ENCODE measurements at places on chromosomes 7 and 10.

GRCh38 chr7:158802535-158803366, 26.6 kb downstream of the ESYT2 start:
- H3K27me3 ChIP-seq: no peaks in the 10 kb centered on the region
- peak overlapping the region; percentile 85 for H3K27ac ChIP-seq
- peak overlapping the region; percentile 8 for H3K4me3 ChIP-seq
- H3K36me3 ChIP-seq: peaks cover 18% of the 10 kb centered on the region

- no peaks in the 10 kb centered on the region for H3K36me3 ChIP-seq
- no peak overlapping the region for H3K4me3 ChIP-seq
- H3K27me3 ChIP-seq: no peaks in the 10 kb centered on the region
Observed at GRCh38 chr10:63491588-63492316, 26.0 kb upstream of the JMJD1C start.

DNA sequence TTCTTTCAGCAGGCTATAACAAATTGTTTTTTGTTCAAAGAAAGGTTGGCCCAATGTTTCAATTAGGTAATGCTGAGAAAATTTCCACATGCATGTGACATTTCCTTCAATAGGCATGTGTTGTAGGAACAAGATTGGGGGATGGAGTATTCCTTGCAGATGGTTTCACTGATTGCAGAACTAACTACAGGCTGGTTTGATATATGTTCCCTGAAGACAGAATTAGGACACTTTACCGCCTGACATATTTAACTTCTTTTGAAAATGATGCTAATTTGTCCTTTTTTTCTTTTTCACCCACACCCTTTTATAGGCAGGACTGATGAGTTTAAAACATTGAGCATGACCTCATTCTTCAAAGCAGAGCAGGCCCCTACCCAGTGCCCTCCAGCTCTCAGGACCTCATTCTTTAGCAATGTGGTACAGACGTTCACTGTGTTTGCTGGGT, 163.3 kb downstream of the CPED1 start:
- H3K4me3 ChIP-seq: no peak overlapping the region
- H3K4me1 ChIP-seq: no peaks in the 10 kb centered on the region
- no peak overlapping the region for H3K27ac ChIP-seq
- DNase-seq: no peak
- no peaks in the 10 kb centered on the region for H3K36me3 ChIP-seq

DNA sequence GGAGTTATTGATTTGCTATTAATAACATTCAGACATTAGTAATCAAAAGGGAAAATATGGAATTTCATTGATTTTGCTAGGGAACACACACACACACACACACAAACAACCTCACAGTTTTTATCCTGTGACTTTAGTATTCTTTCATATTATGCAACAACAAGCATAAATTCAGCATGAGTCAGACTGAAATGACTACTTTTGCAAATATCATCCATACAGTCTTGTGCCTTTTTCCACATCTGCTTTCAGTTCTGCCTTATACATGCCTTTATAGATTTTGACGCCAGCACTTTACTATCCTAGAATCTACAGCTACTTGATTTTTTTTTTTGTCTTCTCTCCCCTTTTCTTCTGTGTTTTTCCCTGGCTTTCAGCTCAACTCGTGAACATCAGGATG, 975.8 kb upstream of the LRRTM3 start:
- no peak overlapping the region for H3K4me3 ChIP-seq
- H3K27me3 ChIP-seq: no peaks in the 10 kb centered on the region
- no peaks in the 10 kb centered on the region for H3K4me1 ChIP-seq
- no peak for DNase-seq
- H3K36me3 ChIP-seq: no peaks in the 10 kb centered on the region

- peak overlapping the region; percentile 96 for H3K27ac ChIP-seq
- H3K36me3 ChIP-seq: no peaks in the 10 kb centered on the region
- H3K27me3 ChIP-seq: no peaks in the 10 kb centered on the region
- H3K4me1 ChIP-seq: peaks cover 68% of the 10 kb centered on the region
Observed at GRCh38 chr10:69358148-69358795, 58.4 kb downstream of the TACR2 start.

GRCh38 chr7:326273-326672, 36.3 kb downstream of the FOXL3 start:
- DNase-seq: no peak
- no peak overlapping the region for H3K27ac ChIP-seq
- H3K36me3 ChIP-seq: no peaks in the 10 kb centered on the region
- H3K27me3 ChIP-seq: peaks cover under 1% of the 10 kb centered on the region

DNA sequence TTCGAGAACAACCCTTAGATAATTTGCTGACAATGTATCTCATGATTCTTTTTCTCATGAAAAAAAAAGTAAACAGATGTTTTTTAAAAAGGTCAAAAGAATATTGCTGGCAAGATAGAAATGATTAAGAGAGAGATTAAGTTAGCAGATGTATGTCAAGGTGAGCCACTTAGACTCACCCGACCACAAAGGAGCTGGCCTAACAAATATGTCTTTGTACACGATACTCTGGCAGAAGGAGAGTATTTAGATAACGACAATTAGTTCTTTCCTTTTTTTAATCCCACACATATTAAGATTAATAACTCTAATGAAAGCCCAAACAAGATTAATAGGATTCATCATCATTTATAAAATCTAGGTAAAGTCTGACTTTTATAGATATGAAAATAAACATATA, 156.7 kb downstream of the RAPGEF5 start:
- DNase-seq: no peak
- H3K36me3 ChIP-seq: no peaks in the 10 kb centered on the region
- no peak overlapping the region for H3K4me3 ChIP-seq
- H3K27ac ChIP-seq: no peak overlapping the region

DNA sequence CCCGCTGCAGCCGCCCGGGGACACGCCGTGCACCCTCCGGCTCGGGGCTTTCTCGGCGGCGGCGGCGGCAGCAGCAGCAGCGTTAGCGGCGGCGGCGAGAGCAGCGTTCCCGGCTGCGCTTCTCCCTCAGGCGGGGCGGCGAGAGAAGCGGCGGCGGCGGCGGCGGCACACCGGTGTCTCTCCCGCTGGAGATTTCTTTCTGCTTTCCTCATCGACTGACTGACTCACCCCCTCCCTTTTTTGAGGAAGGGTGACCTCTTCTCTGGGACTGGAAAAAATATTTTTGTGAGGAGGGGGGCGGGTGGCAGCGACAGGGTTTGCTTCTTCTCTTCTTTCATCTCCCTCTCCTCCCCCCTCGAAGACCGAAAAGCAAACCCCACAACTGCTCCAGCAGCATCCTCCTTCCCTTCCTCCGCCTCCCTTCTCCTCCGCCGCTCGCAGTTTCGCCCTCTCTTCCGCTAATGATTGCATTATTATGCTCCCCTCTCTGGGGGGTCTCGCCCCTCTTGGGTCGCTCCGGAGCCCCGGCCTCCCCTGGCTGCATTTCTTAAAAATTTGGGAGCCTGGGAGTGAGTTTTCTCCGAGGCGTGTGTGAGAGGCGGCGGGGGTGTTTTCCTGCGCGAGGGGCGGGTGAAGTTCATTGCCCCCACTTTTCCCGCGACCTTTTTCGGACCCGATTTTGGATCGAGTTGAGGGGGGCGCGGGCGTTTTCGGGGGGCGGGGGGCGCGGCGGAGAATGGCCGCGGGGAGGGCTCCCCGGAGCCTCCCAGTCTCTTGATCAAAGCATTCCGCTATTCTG, 411 bp downstream of the AUTS2 start:
- peaks cover 21% of the 10 kb centered on the region for H3K27me3 ChIP-seq
- peak; percentile 16 for DNase-seq
- peak overlapping the region; percentile 91 for H3K4me3 ChIP-seq
- peaks cover 8% of the 10 kb centered on the region for H3K4me1 ChIP-seq
- no peaks in the 10 kb centered on the region for H3K36me3 ChIP-seq

GRCh38 chr10:124344266-124344590, 74.5 kb downstream of the OAT start:
- H3K36me3 ChIP-seq: no peaks in the 10 kb centered on the region
- H3K27ac ChIP-seq: peak overlapping the region; percentile 7
- no peaks in the 10 kb centered on the region for H3K4me1 ChIP-seq
- no peak for DNase-seq

DNA sequence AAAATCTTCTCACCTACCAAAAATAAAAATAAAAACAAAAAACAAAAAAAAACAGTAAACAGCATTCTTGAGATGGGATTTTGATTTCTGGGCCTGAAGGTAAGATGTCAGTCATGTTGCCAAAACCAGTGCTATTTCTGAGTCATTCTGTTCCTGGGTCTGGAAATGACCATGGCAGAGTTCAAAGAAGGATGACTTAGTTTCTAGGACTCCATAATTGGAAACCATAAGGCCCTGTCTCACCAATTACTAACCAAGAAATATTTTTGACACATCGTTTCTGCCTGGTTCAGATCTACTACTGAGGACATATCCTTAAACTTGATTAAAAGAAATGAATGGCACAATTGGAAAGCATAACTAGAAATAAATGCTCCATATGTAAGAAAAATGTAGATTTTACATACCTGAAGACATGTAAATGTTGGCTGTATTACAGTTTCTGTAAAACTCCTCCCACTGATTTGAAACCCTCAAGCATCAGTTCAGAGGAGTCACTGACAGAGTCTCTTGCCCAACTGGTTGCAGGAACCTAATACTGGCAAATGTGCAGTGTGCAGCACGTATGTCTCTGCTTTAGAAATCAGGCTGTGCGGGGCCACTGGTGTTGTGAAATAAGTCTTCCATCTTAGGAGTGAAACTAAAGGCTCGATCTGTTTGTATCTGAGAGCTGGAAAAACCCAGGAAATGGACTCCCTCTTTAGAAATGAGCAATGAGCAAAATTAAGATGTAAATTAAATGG, 84.8 kb upstream of the EGR2 start:
- H3K36me3 ChIP-seq: no peaks in the 10 kb centered on the region
- H3K4me1 ChIP-seq: no peaks in the 10 kb centered on the region
- H3K27me3 ChIP-seq: peaks cover 13% of the 10 kb centered on the region

GRCh38 chr10:119663866-119664698, 12.9 kb downstream of the BAG3 start:
- DNase-seq: no peak
- H3K27me3 ChIP-seq: no peaks in the 10 kb centered on the region
- H3K4me3 ChIP-seq: peak overlapping the region; percentile 34
- H3K36me3 ChIP-seq: no peaks in the 10 kb centered on the region
- H3K4me1 ChIP-seq: peaks cover 38% of the 10 kb centered on the region

DNA sequence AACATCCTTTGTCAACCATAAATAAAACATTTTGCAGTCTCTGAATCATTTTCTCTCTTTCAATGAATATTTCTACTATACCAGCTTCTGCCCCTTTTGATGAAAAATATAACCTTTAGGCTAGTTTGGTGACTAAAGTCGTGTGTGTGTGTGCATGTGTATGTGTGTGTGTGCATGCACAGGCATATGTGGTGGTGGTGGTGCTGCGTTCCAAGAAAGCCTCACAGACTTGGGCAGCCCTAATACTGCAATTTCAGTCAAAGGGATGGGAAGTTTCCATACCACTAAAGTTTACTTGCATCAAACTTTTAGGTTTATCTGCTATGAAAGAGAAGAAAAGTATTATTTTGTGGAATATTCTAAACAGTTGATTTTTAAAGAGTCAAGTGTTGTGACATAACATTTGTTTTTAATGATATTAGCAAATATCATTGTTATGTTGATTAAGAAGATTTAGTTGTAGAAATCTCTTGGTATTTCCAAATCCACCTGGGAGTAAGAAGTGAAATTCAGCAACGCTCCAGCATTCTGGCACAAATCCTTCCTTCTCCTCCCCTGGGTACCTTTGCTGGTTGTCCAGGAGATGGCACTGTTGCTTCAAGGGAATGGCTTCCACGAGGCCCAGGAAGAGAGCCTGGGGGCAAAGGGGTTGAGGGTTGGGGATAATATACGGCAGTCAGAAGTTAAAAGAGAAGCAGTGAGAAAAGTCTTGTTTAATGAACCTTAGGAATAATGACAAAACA, 41.5 kb downstream of the ASB4 start:
- DNase-seq: no peak
- H3K4me1 ChIP-seq: no peaks in the 10 kb centered on the region
- H3K4me3 ChIP-seq: no peak overlapping the region
- H3K27me3 ChIP-seq: peaks cover 10% of the 10 kb centered on the region

DNA sequence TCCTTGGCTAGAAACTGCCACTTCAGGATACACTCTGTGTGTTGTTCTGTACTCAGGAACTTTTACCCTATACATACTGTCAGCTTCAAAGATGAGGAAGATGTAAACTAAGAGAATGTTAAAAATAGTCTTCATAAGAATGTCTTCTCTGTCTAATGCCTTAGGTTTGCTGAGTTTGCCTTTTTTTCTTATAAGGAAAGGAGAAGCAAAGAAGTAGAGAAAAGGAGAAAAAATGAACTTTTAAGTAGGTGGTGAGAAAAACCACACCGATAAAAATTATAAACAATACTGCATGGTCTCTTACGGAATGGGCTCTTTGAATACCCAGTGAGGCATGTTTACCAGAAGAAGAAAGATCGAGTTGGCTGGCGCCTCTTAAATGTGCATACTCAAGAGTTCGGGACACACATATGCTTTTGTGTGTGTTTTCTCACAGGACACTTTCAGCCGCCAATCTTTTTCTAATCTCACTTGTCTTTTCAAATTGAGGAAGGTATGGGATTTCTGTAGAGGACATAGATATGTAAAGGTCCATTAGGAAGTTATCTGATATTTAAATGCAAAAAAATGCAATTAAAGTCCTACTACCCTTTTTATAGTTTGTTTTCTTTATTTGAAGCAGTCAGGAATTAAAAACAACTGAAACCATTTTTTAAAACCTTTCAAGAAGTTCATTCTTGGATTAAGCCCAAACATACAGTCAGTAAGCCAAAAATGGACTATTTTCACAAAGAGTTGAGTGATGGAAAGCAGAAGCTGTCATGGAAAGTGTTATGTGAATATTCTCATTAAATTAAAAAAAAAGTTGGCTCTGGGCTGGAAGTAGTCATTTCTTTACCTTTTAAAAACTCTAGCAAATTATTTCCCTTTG, 100.6 kb upstream of the MDFIC start:
- peaks cover 9% of the 10 kb centered on the region for H3K36me3 ChIP-seq
- DNase-seq: no peak

DNA sequence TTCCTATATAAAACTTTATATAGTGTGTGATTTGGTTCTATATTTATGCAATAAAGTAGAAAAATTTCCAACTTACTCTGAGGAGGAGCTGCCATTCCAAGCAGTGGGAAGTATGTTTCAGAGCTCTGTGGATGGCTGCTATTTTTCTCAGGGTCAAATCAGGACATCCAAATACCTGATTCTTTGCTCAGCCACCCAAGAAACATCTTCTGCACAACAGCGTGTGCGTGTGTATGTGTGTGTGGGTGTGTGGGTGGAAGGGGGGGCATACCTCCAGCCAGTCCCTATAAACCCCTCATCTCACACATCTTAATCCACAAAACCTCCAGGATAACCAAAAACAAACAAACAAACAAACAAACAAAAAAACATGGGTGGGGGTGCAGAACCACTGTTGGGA, 66.3 kb upstream of the EMX2 start:
- no peaks in the 10 kb centered on the region for H3K36me3 ChIP-seq
- no peak overlapping the region for H3K27ac ChIP-seq
- no peak overlapping the region for H3K4me3 ChIP-seq
- no peaks in the 10 kb centered on the region for H3K4me1 ChIP-seq
- no peak for DNase-seq

GRCh38 chr7:88176190-88176589, 43.6 kb downstream of the SRI start:
- H3K4me3 ChIP-seq: no peak overlapping the region
- DNase-seq: no peak

- no peak overlapping the region for H3K27ac ChIP-seq
- H3K27me3 ChIP-seq: peaks cover 13% of the 10 kb centered on the region
- no peak for DNase-seq
- H3K4me3 ChIP-seq: peak overlapping the region; percentile 85
- H3K36me3 ChIP-seq: no peaks in the 10 kb centered on the region
Observed at GRCh38 chr7:50791938-50792341, 9.2 kb upstream of the GRB10 start.

GRCh38 chr10:106535304-106535953, 629.1 kb downstream of the SORCS1 start:
- H3K4me3 ChIP-seq: no peak overlapping the region
- H3K36me3 ChIP-seq: no peaks in the 10 kb centered on the region
